Liver (tissue), 10 donors: ENCODE measurements at places on chromosomes 13 and 19. TPM values are rescaled to one million over a fixed set of nuclear protein-coding genes. Genes with fewer than 3 reads are reported as not detected.

The FCAR gene
- polyA plus RNA-seq: not detected

GRCh38 chr13:73671011-73671410 lies 463.2 kb downstream of the KLF12 start:
- DNase-seq: no peak

- no peak for DNase-seq
These were observed 155.6 kb upstream of the IRS2 start for GRCh38 chr13:109941951-109942350.

- DNase-seq: peak; percentile 20
These were observed 64.2 kb downstream of the SIAH3 start for GRCh38 chr13:45787346-45787745.

DNA sequence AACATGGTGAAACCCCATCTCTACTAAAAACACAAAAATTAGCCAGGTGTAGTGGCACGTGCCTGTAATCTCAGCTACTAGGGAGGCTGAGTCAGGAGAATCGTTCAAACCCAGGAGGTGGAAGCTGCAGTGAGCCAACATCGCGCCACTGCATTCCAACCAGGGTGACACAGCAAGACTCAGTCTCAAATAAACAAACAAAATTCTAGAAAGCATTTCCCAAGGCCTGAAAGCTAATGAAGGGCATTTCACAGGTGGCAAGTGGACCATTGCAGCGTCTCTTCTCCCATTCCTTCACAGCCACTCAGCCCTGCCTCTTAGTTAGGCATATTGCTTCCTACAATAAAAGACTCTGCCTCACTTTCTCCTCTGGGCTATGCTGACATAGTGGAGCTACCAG lies 13.5 kb upstream of the RXFP2 start:
- no peak for DNase-seq

The C19orf67 gene
- not detected for polyA plus RNA-seq

The UBE2L5 gene
- polyA plus RNA-seq: 0.10 TPM
